ENCODE measurements at places on chromosomes 1 and 21. TPM values are rescaled to one million over a fixed set of nuclear protein-coding genes. Genes with fewer than 3 reads are reported as not detected.

HORMAD1 gene
- not detected for total RNA-seq

DNA sequence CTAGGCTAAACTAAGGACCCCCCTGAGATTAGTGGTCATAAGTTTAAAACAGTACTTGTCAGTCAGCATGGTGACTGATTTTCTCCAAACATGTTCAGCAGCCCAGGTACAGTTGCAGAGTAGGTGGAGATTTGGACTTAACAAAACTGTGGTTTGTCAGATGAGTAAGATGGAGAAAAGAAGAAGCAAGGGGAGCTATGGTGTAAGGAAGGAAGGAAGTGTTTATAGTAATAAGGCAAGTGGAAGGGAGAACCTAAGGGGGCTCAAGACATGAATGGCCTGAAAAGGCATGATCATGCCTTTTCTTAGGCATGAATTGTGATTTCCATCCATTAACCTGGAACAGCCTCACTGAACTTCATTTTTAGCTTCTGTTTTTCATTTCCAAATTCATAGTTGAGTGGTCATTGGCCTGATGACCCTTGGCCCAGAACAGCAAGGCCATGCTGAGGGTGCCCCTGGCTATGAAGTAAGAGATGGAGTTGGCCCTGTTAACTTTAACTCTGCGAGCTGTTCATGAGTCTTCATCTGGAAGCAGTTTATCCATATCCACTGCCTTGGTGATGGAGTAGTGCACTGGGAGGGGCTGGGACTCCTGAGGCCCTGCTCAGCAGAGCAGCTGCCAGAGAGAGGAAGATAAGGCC lies 60.7 kb downstream of the LRRC8D start:
- DNase-seq: no peak

APCS gene
- not detected for total RNA-seq

DNA sequence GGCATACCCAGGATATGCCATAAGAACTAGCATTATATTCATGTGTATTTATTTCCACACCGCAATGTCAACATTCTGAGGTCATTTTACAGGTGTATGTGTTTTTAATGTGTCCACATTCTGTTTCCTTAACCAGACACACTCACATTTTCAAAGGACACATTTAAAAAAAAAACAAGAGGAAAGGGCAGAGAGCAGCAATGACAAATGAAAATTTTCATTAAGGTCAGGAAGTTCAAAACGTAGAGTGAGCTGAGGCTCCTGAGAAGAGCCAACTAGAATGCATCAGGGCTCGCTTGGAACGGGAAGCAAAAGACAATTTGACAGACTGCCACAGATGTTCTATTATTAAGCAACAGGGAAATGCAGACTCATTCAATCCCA lies 4.8 kb upstream of the GNPAT start:
- no peak for DNase-seq

- DNase-seq: no peak
Measured at GRCh38 chr1:211938561-211938997, 96.8 kb downstream of the INTS7 start.

- DNase-seq: no peak
Measured at GRCh38 chr1:21269461-21270085, 20.7 kb downstream of the ECE1 start.

GRCh38 chr1:237763137-237763536 lies 127.6 kb downstream of the ZP4 start:
- no peak for DNase-seq

DNA sequence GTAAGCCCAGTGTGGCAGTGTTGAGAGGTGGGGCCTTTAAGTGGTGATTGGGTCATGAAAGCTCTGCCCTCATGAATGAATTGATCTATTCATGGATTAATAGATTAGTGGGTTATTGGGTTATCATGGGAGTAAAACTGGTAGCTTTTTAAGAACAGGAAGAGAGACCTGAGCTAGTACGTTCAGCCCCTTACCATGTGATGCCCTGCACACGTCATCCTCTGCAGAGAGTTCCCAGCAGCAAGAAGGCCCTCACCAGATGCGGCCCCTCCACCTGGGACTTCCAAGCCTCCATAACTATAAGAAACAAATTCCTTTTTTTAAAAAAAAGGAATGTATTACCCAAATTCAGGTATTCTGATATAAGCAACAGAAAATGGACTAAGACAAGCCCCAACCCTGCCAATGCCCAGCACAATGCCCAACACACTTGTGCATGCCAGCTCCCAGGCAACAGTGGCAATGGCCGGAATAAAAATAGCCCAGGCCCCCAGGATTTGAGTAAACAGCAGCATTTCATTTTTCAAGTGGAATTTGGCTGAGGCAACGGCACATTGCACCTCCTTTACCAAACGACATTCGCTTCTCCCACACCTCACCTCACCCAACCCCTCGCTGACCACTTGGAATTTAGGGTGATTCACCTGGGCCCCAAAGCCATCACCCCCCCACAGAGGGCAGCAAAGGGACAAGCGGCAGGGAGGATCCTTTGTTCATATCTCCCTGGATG lies 215.9 kb downstream of the TOMM20 start:
- no peak for DNase-seq

DNA sequence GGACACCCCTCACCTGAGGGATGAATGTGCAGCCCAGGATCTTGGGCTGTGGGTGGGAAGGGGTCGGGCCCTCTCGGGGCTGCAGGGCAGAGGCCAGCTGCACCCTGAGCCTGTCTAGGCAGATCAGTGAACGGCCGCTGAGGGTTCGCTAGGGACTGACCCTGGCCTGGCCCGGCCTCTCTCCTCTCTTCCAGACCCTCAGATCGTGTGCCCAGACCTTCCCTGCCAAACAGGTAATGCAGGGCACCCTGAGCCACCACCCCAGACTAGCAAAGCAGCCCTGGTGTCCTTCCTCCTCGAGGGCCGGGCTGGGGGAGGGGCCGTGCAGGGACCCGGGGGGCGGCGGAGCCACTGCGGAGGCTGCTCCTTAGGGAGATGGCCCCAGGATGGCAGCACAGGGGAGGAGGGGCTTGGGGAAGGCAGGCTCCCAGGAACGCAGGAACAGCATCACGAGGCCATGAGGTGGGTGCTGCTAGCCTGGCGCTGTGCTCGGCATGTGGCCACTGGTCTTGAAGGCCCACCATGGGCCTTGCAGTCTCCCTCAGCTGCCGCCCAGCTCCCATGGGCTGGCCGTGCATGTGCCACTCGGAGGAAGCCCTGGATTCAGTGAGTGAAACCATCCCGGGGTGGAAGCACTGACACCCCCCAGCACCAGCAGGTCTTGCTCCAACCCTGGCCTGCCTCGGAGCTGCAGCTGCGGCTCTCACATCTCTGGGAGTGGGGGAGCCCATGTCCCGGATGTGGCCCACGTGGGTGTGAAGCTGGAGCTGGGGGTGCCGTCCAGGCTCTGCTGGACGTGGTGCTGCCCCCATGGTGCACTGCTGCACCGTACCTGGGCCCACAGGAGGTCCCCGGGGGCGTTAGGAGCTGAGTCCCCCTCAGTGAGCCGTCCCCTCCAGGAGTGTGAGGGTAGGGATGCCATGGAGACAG lies 28.7 kb downstream of the COL6A2 start:
- no peak for DNase-seq

- no peak for DNase-seq
Measured at GRCh38 chr1:116325922-116326321, 47.1 kb upstream of the ATP1A1 start.

ZNF692 gene
- total RNA-seq: 27.3 TPM

- DNase-seq: no peak
Measured at GRCh38 chr1:25872713-25873112, 2.8 kb downstream of the PAQR7 start.

ANGPTL3 gene
- total RNA-seq: not detected

OR14I1 gene
- total RNA-seq: not detected

GRCh38 chr21:42878993-42879787 lies at the start of gene WDR4:
Gene WDR4 (minus strand): TSS chr21:42879539. CDS start chr21:42879495, 44 bp downstream.
- DNase-seq: peak; percentile 92

DNA sequence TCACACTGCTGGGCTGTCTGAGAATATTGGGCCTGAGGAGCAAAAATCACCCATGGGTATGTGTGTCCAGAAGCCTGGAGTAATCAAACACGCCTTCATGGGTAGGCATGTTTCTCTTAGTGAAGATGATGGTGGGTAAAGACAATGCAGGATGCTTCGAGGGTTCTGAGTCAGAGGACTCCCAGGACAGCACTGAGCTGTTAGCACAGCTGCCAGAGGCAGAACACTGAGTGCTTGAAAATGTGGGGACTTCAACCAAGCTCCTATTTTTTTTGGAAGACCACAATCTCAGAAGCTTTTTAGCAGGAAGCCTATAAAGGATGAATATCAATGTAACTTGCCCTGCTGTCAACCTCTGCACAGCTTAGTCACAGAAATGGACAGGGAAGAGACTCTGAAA lies 7.9 kb upstream of the NT5C1A start:
- DNase-seq: no peak

ACTN2 gene
- not detected for total RNA-seq

PTGFRN gene
- total RNA-seq: 171 TPM

DNA sequence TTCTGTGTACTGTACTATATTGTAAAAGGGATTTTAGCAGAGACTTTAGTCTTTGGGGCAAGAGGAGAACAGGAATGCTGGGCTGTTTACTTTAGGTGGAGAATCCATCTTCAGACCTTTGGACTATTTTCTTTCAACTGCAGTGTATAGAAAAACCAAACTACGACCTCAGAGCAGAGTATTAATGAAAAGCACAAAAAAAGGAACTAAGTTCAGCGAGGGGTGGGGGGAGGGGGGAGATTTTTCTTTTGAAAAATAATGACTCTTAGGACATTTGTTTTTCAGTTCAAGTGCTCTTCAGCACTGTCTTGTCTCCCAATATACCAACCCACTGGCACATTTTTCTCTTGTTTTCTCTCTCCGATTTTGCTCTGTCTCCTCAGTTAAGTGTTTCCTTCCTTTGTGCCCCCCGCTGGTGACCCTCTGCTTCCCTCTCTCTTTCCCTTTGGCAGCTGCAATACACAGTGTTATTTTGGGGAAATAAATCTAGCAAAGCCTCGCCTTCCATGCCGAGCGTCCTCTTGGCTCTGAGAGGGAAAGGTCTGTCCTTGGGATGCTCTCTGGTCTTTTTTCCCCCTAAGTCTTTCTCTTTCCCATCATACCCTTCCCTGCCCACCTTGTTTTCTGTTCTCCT lies 44.8 kb downstream of the ACP6 start:
- no peak for DNase-seq

DNA sequence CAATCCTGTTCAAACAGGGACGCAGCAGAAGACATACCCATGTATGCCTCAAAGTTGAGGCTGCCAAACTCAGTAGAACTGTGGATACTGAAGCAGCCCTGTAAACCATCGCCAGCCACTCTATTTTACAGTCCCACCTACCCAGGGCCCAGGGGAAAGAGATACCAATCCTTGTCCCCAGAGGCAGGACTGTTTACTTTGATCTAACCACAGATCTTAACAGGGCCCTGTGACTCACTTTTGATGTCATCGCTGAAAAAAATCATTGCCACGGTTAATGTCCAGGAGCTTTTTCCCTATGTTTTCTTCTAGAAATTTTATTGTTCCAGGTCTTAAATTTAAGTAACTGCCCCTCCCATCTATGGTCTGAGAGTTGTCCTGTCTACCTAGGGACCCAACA lies 538.4 kb upstream of the NCAM2 start:
- DNase-seq: no peak

- DNase-seq: no peak
Measured at GRCh38 chr1:64572222-64572900, 102.4 kb downstream of the CACHD1 start.

- DNase-seq: no peak
Measured at GRCh38 chr1:247077876-247078257, 744 bp downstream of the ZNF670 start.

DNA sequence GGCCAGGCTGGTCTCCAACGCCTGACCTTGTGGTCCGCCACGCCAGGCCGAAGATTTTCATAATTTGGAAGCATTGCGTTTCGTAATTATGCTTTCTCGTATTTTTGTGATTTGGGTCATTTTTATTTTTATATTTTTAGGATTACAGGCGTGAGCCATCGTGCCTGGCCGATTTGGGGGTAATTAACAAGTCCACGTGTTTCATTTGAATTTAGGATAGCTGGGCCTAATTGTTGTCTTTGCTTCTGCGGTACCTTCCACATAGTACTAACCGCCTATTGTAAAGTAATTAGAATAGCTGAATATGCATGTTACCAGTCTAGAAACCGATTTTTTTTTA lies 1.0 kb downstream of the RCC1 start:
- DNase-seq: no peak

ESPN gene
- 1.5 TPM for total RNA-seq

GRCh38 chr1:8107897-8108296 lies 81.8 kb upstream of the ERRFI1 start:
- DNase-seq: no peak

- no peak for DNase-seq
Measured at GRCh38 chr1:212073490-212073889, 37.9 kb downstream of the DTL start.

CRYBG2 gene
- 5.6 TPM for total RNA-seq

GRCh38 chr1:70941563-70941962 lies 106.1 kb downstream of the PTGER3 start:
- no peak for DNase-seq

GRCh38 chr1:15850471-15851001 lies 3.0 kb downstream of the SPEN start:
- DNase-seq: no peak

NLRP3 gene
- 0.04 TPM for total RNA-seq
